ENCODE measurements at places on chromosomes 6 and 20. TPM values are rescaled to one million over a fixed set of nuclear protein-coding genes. Genes with fewer than 3 reads are reported as not detected.

ZKSCAN3 gene
- total RNA-seq: 4.2 TPM

PYGB gene
- 195 TPM for total RNA-seq

ZDHHC14 gene
- 3.8 TPM for total RNA-seq

SOX4 gene
- 16.1 TPM for total RNA-seq

SLC35F1 gene
- total RNA-seq: not detected

CLPSL2 gene
- total RNA-seq: not detected

LY86 gene
- not detected for total RNA-seq

All from regular cardiac myocyte (primary cell).